ENCODE measurements at places on chromosomes 16 and 17.

- DNase-seq = no peak
Observed at GRCh38 chr17:3751836-3752235, 28.1 kb downstream of the HASPIN start.

DNA sequence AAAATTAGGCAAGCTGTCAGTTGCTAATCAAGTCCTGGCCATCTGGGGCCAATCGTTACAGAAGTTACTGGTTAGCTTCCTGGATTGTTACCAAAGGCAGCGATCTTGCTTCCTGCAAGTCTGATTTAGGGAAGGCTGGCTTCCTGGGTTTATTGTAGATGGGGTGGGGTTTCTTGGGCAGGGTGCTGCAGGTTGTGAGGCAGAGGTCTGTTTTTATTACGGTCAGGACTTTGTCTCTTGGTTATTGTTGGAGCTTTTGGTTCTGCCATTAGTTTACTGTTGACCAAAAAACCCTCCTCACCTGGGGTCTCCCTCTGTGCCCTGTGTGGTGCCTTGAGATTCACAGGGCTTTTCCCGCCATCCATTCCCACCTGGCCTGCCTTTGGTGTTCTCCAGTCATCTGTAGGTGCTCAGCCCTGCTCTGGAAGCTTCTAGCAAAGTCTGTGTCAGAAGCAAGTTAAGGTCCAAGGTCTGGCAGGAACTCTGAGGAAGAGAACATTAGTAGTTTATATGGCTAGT lies 36.9 kb downstream of the SLC47A1 start:
- DNase-seq = no peak

DNA sequence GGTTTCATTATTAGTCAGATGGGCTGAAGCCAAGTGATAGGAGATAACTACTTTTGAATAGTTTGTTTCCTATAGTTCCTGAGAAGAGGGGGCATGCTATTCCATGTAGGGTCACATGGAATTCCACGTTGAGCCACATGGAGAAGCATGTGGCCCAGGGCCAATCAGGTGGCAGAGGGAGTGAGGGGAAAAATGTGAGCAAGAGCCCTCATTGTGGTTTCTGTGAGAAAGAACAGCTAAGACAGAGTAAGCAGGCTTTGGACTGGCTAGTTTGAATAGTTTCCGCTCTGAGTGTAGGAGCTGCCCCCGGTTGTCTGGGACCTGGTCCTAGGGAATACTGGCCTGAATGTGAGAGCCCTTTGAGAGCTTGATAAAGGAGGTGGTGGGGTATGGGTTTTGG lies 69.9 kb upstream of the CNTNAP4 start:
- DNase-seq = no peak

GRCh38 chr16:24036614-24037013 lies 200.8 kb downstream of the PRKCB start:
- peak; percentile 51 for DNase-seq

GRCh38 chr16:9370061-9370491 lies 278.6 kb downstream of the HAPSTR1 start:
- no peak for DNase-seq

GRCh38 chr17:38403491-38403890 lies 24.8 kb upstream of the ARHGAP23 start:
- DNase-seq = peak; percentile 79

GRCh38 chr16:54407596-54407995 lies 121.0 kb upstream of the IRX3 start:
- DNase-seq = peak; percentile 70

GRCh38 chr16:88787579-88788314 lies 2.7 kb upstream of the PIEZO1 start:
- no peak for DNase-seq

DNA sequence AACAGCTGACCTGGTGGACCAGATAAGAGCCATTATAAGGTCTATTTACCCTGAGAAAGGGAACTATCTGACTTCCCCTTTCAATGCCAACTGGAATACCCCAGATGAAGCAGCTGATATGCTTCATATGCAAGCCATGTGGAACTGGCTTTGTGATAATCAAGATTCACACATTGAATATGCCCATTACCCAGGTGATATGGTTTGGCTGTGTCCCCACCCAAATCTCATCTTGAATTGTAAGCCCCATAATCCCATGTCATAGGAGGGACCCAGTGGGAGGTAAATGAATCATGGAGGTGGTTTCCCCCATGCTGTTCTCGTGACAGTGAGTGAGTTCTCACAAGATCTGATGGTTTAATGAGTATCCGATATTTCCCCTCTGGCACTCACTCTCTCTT lies 42.1 kb downstream of the IKZF3 start:
- peak; percentile 20 for DNase-seq

DNA sequence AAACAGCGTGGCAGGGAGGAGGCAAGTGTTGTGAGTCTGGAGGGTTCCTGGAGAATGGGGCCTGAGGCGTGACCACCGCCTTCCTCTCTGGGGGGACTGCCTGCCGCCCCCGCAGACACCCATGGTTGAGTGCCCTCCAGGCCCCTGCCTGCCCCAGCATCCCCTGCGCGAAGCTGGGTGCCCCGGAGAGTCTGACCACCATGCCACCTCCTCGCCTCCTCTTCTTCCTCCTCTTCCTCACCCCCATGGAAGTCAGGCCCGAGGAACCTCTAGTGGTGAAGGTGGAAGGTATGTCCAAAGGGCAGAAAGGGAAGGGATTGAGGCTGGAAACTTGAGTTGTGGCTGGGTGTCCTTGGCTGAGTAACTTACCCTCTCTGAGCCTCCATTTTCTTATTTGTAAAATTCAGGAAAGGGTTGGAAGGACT lies at the start of gene CD19:
TSS of gene CD19 (plus strand) at position 171 of the 425 bp plus-strand sequence. CDS start at position 201, 30 bp downstream.
- DNase-seq = no peak

GRCh38 chr17:31472137-31472536 lies 80.7 kb downstream of the RAB11FIP4 start:
- DNase-seq = no peak

- DNase-seq = peak; percentile 14
Observed at GRCh38 chr17:38800237-38800760, 943 bp upstream of the PIP4K2B start.

GRCh38 chr16:29318037-29318436 lies 88.5 kb downstream of the NPIPB11 start:
- no peak for DNase-seq

DNA sequence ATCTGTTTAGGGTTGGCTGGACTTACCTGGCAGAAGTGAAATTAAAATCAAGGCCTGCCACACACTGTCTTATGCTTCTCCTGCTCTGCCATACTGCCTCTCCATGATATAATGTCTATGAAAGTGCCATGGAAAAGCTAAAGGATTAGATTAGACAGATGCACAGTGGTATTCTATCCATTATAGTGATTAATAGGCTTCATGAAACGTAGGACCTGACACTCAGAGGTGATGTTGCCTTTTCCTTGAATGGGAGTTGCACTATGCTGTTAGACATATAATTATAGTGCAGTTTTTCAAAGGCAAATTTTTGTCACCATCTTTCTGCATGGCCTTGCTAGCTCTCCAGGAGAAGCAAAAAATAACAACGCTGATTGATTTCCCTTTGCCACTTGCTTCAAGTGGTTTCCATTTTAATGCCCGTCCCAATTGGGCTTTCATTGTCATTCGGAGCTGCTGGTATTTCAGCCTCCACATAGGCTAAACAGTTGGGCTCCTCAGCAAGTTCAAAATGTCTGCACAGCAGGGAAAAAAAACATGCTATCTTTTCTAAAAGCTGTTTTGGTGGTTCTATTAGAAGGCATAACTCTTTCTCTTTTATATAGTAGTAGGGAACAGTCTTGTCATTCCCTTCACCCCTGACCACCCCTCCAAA lies 502.8 kb upstream of the GOT2 start:
- DNase-seq = no peak

GRCh38 chr17:82104797-82105416 lies 6.9 kb upstream of the FASN start:
- DNase-seq = no peak

- DNase-seq = no peak
Observed at GRCh38 chr17:82860606-82861392, 21.0 kb upstream of the ZNF750 start.

GRCh38 chr17:44011876-44012275 lies 2.9 kb downstream of the TMEM101 start:
- no peak for DNase-seq

GRCh38 chr17:4097165-4097960 lies 45.5 kb downstream of the ZZEF1 start:
- no peak for DNase-seq

DNA sequence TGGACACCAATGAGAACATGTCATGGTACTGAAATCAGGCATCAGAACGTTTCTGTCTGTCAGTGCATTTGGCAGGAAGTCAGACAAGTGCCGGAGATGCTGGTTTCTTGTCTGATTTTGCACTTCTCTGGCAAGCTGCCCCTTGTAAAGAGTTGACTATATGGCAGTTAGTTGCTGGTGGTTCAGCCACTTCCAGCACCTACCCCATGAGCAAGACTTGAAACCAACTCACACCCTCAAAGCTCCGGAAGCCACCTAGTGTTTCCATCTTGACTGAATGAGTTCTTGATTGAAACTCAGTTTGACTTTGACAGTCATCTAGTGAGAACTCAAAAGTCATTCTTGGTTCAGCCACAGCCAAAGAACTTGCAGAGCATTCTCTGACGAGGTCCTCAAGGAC lies 225.1 kb downstream of the SPECC1 start:
- no peak for DNase-seq

DNA sequence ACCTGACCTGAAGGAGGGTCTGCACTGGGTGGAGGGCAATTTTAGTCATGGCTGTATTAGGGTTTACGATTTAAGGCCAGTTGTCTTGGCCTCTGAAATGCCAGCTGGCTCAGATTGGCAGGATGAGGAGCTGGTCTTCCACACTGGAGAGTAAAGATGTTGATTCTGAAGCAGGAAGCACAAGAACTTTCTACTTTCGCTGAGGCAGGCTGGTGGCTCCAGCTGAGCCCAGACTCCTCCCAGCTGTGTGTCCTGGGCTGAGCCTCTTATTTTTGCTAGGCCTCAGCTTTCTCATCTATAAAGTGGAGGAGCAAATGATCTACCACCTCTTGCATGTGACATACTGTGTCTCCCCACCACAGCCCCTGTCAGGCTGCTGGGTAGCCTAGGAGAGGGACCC lies 74.4 kb downstream of the MRM1 start:
- DNase-seq = no peak

DNA sequence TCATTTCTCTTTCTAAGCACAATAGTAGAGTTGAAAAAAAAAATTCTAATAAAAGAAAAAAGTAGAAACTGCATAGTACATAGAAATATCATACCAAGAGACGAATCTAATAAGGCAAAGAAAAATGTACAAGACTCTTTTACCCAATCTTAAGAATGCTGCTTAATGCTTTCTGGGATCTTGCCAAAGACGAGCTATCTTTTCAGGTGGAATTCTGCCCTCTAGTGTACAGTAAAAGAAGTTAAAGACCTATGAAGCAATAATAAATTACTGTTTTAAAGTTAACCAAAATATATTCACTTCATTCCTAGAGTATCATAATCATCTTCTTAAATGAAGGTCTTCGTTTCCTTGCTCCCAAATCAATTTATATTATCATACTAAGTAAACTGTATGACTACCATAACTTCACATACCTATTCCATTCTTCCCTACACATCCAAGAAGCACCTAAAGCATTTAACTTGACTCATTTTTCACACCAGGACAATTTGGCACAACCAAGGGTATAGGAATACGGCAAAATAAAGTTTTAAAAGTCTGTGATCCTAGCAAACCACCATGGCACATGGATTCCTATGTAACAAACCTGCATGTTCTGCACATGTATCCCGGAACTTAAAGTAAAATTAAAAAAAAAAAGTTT lies 47.7 kb downstream of the CFDP1 start:
- peak; percentile 86 for DNase-seq
